ENCODE measurements at places on chromosomes 5 and 9. TPM values are rescaled to one million over a fixed set of nuclear protein-coding genes. Genes with fewer than 3 reads are reported as not detected.

DNA sequence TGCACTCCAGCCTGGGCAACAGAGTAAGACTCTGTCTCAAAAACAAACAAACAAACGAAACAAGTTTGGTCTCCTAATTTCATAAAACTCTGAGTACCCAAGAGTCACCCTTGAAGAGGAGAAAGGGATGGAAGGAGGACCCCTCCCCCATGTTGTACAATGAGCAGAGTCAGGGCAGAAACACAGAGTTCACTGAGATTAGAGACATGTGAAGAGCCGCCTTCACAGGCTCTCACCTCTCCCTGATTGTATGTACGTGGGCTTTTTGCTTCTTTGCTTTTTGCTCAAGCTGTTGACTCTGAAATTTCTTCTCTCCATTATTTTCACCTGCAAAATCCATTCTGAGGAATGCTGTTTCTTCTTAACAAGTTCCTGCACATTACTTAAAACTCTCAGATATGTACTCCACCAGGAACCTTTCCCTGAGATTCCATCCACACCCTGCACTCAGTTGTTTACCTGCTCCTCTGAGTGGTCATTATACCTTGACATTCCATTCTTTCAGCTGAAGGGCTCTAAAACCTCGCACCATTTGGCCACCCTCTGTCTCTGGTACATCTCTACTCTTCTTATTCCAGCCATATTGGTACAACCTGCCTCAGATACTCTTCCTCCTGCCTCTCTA is 44.4 kb upstream of the ABCA1 start:
- H3K4me3 ChIP-seq = peak overlapping the region; percentile 39
- H3K27ac ChIP-seq = peak overlapping the region; percentile 17
- H3K4me1 ChIP-seq = peaks cover 14% of the 10 kb centered on the region
- H3K36me3 ChIP-seq = no peaks in the 10 kb centered on the region

DNA sequence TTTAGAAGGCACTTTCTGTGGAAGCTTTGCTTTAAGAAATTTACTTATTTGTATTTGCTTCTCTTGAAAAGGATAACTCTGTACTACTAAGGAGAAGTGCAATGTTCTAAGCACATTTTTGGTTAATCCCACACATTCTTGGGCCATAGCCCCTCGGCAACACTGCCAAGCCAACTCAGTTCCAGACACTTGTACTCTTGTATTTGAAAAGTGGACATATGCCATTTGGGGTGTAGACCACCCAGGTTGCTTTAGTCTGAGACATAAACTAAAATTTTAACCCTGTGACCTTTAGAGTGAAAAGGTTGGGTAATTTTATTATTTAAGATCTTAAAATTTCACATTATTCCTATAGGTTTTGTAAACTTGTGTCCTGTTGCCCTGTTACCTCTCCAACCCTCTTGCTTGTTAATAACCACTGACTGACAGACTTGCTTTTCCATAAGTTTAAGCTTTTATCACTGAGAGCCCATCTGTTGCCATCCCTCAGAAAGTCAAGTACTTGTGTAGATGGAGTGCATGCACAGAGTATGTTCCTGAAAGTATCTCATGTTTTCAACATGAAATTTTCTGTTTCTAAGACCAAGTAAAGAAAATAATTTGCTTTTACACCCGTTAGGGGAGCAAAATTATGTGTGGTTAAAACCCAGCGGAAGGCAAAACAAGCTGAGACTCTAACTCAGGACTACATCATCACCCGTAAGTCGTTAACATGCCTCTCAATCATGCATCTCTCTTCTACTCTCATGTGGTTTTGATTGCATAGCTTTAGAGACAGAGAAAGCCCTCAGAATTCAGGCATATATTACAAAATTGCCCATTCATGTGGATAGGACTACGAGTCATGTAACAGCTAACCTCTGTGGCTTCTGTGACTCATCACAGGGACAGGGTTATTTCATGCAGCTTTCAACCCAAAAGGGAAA is 117.3 kb downstream of the GDNF start:
- DNase-seq = no peak
- H3K36me3 ChIP-seq = peaks cover 6% of the 10 kb centered on the region
- H3K4me1 ChIP-seq = peaks cover 10% of the 10 kb centered on the region
- no peak overlapping the region for H3K4me3 ChIP-seq
- H3K27me3 ChIP-seq = no peaks in the 10 kb centered on the region

DNA sequence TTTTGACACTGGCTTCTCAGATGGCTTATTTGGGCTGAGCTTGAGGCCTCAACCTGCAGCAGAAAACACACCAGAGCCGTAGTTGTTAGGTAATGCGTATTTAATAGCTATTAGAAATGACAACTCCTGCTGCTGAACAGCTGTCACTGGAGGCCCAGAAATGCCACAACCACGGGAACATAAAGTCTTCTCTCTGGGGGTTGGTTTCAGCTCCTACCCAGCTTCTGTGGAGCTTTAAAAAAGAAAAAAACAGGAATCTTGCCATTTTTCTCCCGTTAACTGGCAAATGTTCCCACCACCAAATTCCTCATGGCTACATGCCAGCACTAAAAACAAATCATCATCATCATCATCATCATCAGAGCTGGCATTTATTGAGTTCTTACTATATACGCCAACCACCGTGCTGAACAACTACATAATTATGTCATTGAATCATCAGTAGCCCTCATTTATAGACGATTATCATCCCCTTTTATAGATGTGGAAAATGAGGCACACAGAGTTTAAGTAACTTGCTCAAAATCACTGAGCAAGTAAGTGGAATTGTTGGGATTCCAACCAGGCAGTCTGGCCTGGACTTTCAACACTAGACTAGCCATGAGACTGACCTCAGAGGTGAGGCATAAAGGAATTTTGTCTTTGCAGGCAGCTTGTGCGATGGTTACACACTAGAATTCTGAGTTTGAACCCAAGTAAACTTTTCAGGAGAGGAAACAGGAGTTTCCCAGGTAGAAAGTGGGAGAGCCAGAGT is 185.3 kb upstream of the WWC1 start:
- no peaks in the 10 kb centered on the region for H3K36me3 ChIP-seq
- peaks cover 31% of the 10 kb centered on the region for H3K4me1 ChIP-seq
- H3K27me3 ChIP-seq = no peaks in the 10 kb centered on the region
- no peak overlapping the region for H3K27ac ChIP-seq

- H3K36me3 ChIP-seq = peaks cover 21% of the 10 kb centered on the region
- no peaks in the 10 kb centered on the region for H3K4me1 ChIP-seq
- peak overlapping the region; percentile 54 for H3K27ac ChIP-seq
- no peak for DNase-seq
Measured at GRCh38 chr5:135377751-135378680, 21.0 kb downstream of the MACROH2A1 start.

DNA sequence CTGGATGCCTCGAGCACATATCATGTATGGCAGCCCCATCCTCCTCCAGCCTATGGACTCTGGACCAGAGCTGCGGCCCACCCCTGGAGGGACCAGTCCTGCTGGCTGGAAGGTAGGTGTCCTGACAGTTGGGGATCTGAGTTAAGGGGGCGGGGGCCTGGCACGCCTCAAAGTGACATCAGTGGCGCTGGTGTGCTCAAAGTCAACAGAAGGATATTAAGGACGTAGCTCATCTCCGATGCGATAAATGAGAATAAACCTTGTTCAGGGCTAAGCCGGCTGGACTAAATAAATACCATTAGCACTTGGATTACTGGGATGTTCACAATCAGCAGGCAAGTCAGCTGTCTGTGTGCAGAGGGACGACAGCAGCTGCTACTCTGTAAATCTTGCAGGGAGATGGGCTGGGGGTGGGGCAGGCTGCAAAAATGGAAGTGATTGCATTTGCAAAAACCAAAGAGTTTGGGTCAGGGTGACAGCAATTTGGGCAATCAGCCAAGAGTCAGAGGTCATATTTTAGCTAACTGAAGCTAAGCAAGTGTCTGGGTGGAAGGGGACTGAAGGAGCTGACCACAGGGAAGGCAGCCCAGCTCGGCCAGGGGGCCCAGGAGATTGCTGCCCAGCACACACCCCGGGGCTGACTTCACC is 80.0 kb upstream of the LRRTM2 start:
- peaks cover 41% of the 10 kb centered on the region for H3K4me1 ChIP-seq
- H3K27me3 ChIP-seq = peaks cover 17% of the 10 kb centered on the region
- no peak for DNase-seq
- H3K4me3 ChIP-seq = no peak overlapping the region

DNA sequence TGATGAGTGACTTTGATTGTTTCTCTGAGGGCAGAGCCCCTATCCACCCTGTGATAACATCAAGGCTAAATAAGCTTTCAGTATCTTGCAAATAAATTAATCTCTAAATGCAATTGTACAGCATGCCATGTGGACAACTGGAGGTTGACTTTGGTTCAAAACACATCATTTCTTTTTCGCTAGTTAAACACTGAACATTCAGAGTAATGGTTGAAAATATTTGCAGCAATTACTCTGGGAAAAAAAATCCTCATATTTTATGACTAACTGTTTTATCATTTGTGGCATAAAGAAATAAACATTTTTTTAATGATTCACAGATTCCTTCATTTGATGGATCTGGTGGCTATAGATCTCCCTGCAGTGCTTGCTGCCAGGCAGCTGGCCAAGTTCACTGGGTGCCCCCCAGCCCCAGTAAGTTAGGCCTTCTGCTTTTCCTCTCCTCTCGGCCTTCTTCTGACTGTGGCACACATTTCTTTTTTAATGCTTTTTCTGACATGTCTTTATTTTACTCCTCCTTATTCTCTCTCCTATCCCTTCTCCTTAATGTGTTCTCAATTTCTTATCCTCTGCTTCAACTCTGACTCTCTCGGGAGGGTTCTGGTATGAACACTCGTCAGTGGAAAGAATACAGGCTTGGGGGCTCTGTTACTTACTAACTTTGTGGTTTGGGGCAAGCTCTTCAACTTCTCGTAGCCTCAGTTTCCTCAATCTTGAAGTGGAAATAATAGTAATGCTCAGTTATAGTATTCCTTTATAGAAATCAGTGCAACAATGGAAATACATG is 69.6 kb downstream of the ADAMTSL1 start:
- no peak overlapping the region for H3K27ac ChIP-seq
- no peak for DNase-seq
- H3K4me1 ChIP-seq = no peaks in the 10 kb centered on the region
- no peaks in the 10 kb centered on the region for H3K36me3 ChIP-seq
- H3K4me3 ChIP-seq = no peak overlapping the region

The C5orf22 gene
- total RNA-seq = 31.3 TPM

GRCh38 chr5:106288979-106289378 is 1381.8 kb downstream of the EFNA5 start:
- peaks cover 8% of the 10 kb centered on the region for H3K4me1 ChIP-seq
- H3K36me3 ChIP-seq = no peaks in the 10 kb centered on the region
- H3K27me3 ChIP-seq = no peaks in the 10 kb centered on the region
- no peak overlapping the region for H3K27ac ChIP-seq

DNA sequence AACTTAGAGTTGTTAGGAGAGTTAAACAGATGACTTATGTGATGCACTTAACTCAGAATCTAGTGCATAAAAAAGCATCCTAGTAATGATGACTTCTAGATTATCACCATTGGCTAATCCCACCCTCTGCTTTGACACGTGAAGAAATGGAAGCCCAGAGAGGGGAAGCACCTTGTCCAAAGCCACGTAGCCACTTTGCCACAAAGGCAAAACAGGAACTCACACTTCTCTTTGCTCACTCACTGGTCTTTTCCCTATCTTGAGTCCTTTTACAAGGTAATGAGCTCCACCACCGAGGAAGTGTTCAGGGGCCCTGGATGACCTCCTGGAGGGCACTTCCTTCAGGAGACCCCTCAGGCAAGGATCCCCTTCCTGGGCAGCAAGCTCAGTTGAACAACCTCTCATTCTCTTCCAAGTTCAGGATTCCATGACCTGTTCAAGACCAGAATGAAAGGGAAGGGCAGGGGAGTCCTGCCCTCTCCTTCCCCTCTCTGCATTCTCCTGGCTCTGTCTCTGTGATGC is 89.7 kb downstream of the HRH2 start:
- no peak overlapping the region for H3K27ac ChIP-seq
- DNase-seq = no peak
- H3K4me1 ChIP-seq = peaks cover 34% of the 10 kb centered on the region
- H3K27me3 ChIP-seq = peaks cover 14% of the 10 kb centered on the region

The CLTA gene
- total RNA-seq = 224 TPM

Data from neural crest cell (in vitro differentiated cells).